ENCODE measurements at places on chromosomes 1 and 21.

GRCh38 chr1:25247829-25248754, 838 bp upstream of the RSRP1 start:
- DNase-seq, result no peak

DNA sequence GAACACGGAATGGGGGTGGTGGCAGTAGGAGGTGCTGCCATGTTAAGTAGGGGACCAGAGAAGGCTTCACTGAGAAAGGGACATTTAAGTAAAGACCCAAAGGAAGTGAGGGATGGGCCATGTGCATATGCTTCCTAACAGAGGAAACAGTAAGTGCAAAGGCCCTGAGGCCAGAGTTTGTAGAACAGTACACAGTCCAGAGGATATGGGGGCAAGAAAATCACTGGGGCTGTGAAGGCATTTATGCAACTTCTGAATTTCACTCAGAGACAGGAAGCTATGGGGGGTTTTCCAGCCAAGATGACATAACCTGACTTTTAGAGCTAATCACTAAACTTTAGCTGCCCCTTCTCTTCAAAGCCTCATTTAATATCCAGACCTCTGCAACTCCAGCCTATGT, 202.5 kb upstream of the EDN2 start:
- DNase-seq, result no peak

DNA sequence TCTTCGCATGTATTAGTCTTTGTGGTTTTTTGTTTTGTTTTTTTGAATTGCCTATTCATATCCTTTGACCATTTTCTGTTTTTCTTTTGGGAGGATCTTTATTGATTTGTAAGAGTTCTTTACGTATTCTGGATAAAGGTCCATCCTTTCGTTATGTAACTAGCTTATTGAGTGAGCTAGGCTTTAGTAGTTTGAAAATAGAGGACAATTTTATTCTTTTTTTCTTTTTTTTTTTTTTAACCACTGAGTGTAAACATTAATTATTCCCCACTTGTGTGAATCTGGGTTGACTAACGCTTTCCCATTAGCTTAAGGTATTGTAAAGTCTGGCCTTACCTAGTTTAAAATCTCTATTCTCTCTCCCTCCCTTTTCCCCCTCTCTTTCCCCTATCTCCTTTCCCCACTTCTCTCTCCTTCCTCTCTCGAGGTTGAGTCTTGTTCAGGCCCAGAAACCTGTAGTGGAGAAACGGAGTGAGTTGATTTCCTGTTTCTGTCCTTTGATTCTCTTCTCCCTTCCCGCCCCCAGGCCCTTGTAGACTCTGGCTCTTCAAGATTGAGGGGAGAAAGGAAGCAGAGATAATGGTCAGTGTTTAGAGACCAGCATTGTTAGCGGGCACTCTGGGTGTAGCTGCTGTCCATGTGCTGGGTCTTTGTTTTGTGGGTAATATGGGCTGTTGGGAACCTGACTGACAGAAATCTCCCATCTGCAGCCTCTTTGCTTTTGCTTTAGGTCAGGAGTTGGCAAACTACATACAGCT, 1.5 kb downstream of the MORC3 start:
- peak; percentile 15 for DNase-seq

GRCh38 chr21:27817074-27817473, 850.2 kb upstream of the ADAMTS5 start:
- DNase-seq, result no peak

Data from stimulated activated CD4-positive, alpha-beta T cell treated with anti-CD3 and anti-CD28 coated beads, Interleukin-15, amount 100 ng/mL, for 24 hours (primary cell).